IPS-NIHi11 (cell line): ENCODE measurements at places on chromosomes 5 and 9.

GRCh38 chr9:121598167-121598964 lies 53.1 kb upstream of the DAB2IP start:
- DNase-seq = peak; percentile 93

DNA sequence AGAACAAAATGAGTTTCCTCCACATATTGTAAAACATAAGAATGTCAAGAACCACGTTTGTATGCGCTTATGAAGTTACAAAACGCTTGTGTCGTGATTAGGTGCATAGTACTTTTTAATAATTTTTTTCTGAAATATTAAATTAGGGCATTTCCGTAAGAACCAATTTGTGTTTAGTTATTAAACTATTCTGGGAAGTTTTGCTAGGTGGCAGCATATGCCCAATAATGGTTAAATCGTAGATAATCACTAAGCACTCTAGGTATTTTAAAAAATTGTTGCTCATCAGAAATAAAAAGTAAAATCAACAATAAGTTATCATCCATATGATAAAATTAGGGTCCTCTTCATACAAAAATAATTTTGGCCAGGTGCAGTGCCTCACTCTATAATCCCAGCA lies 5.4 kb downstream of the SRFBP1 start:
- no peak for DNase-seq

- DNase-seq = no peak
Observed at GRCh38 chr9:38700695-38701094, 19.2 kb downstream of the FAM240B start.

- no peak for DNase-seq
Observed at GRCh38 chr9:112341730-112342129, 8.3 kb upstream of the PTBP3 start.

- DNase-seq = no peak
Observed at GRCh38 chr9:26706223-26706622, 186.4 kb downstream of the CAAP1 start.

GRCh38 chr5:157778121-157778805 lies 34.8 kb downstream of the LSM11 start:
- no peak for DNase-seq

DNA sequence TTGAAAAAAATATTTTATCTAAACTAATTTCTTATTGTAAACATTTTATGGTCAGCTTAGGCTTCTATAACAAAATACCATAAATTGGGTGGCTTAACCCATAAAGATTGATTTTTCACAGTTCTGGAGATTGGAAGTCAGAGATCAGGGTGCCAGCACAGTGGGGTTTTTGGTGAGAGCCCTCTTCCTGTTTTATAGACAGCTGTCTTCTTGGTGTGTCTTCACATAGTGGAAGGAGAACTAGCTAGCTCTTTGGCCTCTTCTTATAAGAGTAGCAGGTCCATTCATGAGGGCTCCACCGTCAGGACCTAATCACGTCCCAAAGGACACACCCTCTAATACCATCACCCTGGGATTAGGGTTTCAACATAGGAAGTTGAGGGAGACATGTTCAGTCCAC lies 26.6 kb downstream of the OTULINL start:
- no peak for DNase-seq

DNA sequence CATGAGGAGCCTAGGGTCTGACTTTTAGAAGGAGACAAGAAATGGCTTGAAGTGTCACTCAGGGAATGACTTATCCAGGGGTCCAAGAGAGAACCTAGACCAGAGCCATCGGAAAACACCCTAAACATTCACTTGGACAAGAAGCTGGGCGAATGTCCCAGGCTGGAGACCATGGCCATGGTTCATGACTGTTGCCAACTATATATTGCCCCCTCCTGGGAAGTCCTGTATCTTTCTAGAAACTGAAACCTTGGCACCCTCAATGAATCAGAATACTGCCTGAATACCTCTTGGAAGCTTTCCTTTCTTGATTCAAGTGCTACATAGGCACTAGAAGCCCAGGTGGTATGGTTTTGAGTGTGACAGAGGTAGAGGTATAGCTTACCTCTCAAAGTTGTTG lies 29.9 kb downstream of the TRMO start:
- no peak for DNase-seq

GRCh38 chr9:128636024-128636390 lies 20.6 kb downstream of the DYNC2I2 start:
- peak; percentile 84 for DNase-seq

DNA sequence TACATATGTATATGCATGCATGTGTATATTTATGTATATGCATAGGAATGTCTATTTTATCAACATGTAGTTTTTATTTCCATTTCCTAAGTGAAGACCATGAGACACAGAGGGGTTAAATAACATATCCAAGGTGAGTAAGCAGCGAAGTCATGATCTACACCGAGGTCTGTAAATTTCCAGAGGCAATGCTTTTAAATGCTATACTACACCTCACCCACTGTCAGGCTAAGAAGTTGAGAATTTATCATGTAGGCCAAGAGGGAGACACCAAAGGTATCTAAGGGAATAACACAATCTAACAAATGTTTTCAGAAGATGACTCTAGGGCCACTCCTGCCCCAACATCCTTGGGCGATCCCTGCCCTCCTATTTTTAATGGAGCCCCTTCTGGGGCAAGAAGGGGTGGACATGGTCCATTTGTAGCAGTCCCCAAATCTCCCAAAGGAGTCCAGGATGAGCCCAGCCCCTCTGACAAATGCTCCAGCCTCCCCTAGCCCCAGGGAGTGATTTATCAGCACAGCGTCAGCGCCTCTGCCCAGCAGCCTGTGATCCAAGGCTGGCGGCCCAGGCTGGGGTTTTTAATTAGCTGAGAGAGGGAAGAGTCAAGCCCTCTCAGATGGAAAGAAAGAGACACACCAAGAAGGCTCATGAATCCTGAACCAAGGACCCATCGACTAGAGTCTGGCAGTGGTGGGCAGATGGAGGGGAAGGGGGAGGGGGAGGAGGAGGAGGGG lies 339.9 kb downstream of the ASTN2 start:
- DNase-seq = no peak

GRCh38 chr5:128258372-128258771 lies 174.8 kb downstream of the SLC12A2 start:
- no peak for DNase-seq
